ENCODE measurements at places on chromosomes 3 and 15. TPM values are rescaled to one million over a fixed set of nuclear protein-coding genes. Genes with fewer than 3 reads are reported as not detected.

GRCh38 chr3:61740494-61740893 is 179.1 kb downstream of the PTPRG start:
- no peaks in the 10 kb centered on the region for H3K27me3 ChIP-seq
- H3K4me3 ChIP-seq, result no peak overlapping the region
- H3K4me1 ChIP-seq, result no peaks in the 10 kb centered on the region
- no peak overlapping the region for H3K27ac ChIP-seq
- H3K36me3 ChIP-seq, result no peaks in the 10 kb centered on the region
- no peak for DNase-seq

DNA sequence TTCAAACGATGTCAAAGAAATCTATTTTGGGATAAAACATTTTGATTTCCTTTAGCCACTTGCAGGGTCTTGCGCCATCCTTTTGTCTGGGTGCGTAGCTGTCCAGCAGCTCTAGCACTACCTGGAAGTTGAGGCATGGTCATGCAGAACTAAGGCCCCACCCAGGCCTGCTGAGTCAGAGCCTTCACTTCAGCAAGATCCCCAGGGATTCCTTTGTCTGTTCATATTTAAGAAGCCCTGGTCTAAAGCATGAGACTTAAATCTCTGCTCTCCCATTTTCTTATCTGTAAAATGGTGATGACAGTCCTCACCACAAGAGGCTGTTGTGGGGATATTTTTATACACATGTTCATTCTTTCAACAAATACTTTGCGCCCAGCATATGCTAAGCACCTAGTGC is 99.0 kb upstream of the CTDSPL start:
- H3K4me3 ChIP-seq, result no peak overlapping the region
- DNase-seq, result no peak
- no peak overlapping the region for H3K27ac ChIP-seq
- no peaks in the 10 kb centered on the region for H3K4me1 ChIP-seq
- H3K27me3 ChIP-seq, result no peaks in the 10 kb centered on the region

DNA sequence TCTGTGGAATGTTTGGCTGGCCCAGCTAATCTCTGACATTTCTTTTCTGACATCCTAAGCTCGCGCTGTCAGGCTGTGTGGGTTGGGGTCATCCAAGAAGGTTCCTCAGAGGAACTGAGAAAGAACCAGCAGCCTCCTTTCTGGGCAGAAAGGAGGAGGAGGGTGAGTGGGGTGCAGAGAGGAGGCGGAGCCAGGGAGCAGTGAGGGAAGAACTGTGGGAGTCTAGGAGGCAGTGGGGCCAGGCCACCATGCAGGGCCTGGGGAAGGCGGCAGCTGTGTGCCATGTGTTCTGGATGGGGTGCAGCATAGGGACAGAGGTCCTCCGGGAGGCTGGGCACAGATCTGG is 5.3 kb downstream of the SEMA7A start:
- peaks cover 92% of the 10 kb centered on the region for H3K4me1 ChIP-seq
- no peaks in the 10 kb centered on the region for H3K27me3 ChIP-seq
- H3K4me3 ChIP-seq, result peak overlapping the region; percentile 96
- H3K36me3 ChIP-seq, result peaks cover 84% of the 10 kb centered on the region

GRCh38 chr3:4983739-4984510 is 4.7 kb downstream of the BHLHE40 start:
- H3K4me3 ChIP-seq, result peak overlapping the region; percentile 75
- peaks cover 78% of the 10 kb centered on the region for H3K4me1 ChIP-seq
- peak; percentile 64 for DNase-seq
- no peaks in the 10 kb centered on the region for H3K27me3 ChIP-seq

DNA sequence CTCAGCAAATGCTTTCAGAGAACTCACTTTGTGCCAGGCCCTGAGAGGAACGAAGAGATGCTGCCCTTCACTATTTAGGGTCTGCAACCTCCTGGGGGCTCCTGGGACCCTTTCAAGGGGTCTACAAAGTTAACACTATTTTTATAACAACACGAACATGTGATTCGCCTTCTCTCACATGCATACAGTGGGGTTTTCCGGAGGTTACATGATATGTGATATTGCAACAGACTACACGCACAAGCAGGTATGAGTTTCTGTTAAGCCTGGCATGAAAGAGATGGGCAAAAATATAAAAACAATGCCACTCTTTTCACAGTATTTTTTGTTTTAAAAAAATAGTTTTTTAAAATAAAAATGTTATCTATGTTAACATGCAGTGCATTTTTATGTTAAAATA is 10.3 kb downstream of the STARD5 start:
- H3K36me3 ChIP-seq, result peaks cover 78% of the 10 kb centered on the region
- no peaks in the 10 kb centered on the region for H3K27me3 ChIP-seq
- no peak for DNase-seq
- H3K27ac ChIP-seq, result peak overlapping the region; percentile 94
- no peak overlapping the region for H3K4me3 ChIP-seq
- H3K4me1 ChIP-seq, result peaks cover 95% of the 10 kb centered on the region

- DNase-seq, result no peak
- peaks cover 14% of the 10 kb centered on the region for H3K36me3 ChIP-seq
- peak overlapping the region; percentile 93 for H3K27ac ChIP-seq
- H3K27me3 ChIP-seq, result no peaks in the 10 kb centered on the region
- H3K4me1 ChIP-seq, result peaks cover 52% of the 10 kb centered on the region
These were observed 1.8 kb downstream of the ACAP2 start for GRCh38 chr3:195441051-195441450.

DNA sequence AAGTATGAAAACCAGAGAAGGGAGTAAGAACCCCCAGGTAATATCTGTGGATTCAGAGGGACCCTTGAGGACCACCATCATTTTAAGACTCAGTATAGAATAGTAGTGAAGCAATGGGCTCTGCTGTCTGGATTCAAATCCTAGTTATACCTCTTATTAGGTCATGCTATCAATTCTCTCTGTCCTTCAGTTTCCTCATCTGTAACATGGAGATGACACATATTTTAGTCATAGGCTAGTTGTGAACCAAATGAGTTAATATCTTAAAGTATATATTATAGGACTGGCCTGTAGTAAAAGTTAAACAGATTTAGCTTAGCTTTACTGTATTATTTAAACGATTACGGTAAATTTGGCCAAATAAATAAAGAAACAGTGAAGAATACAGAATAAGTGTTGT is 177.3 kb upstream of the GOLIM4 start:
- no peaks in the 10 kb centered on the region for H3K4me1 ChIP-seq
- no peaks in the 10 kb centered on the region for H3K36me3 ChIP-seq
- H3K27ac ChIP-seq, result no peak overlapping the region
- no peaks in the 10 kb centered on the region for H3K27me3 ChIP-seq

DNA sequence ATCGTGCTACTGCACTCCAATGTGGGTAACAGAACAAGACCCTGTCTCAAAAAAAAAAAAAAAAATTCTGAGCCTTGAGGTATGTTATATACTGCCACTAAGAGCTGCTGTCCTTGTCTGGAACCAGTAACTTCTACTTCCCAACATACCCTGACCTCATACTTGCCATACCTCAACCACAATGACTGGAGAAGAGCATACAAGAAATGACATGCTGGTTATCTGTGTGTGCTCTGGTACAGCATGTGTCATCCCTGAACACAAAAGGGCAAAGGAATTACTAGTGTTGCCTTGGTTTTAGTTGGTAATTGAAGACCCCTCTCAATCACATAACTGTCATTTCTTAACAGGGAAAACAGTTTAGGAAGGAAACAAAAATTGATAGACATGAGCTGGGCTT is 54.5 kb downstream of the MRPS25 start:
- H3K4me1 ChIP-seq, result no peaks in the 10 kb centered on the region
- H3K36me3 ChIP-seq, result peaks cover 72% of the 10 kb centered on the region

- H3K4me1 ChIP-seq, result peaks cover 24% of the 10 kb centered on the region
- no peak overlapping the region for H3K27ac ChIP-seq
- peaks cover 85% of the 10 kb centered on the region for H3K36me3 ChIP-seq
- no peak overlapping the region for H3K4me3 ChIP-seq
These were observed 157.6 kb downstream of the TBL1XR1 start for GRCh38 chr3:177039490-177040274.

DNA sequence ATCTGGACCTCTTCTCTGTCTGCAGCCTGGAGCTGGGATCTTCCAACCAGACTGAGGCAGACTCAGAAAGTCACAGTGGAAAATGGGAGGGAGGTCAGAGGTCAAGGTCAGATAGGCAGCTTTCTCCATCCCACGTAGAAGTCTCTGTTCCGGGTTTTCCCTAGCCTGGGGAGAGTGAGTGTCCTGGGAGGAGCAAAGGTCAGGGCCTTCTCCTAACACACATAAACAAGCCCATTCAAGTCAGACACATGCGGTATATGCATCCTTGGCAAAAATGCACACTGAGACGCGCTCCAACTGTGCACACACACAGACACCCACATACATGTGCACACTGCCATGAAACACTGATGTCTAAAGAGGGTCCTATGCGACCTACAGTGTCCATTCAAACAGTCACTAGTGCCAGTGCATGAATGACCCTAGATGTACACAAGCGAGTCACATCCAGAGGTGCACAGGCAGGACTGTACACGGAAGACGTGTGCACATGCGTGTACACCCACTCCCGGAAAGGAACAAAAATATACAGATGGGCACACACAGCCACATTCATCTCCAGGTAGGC is 681 bp downstream of the TWF2 start:
- peak overlapping the region; percentile 96 for H3K4me3 ChIP-seq
- H3K27me3 ChIP-seq, result no peaks in the 10 kb centered on the region
- peak overlapping the region; percentile 93 for H3K27ac ChIP-seq
- peaks cover 66% of the 10 kb centered on the region for H3K4me1 ChIP-seq
- no peak for DNase-seq
- peaks cover 33% of the 10 kb centered on the region for H3K36me3 ChIP-seq

DNA sequence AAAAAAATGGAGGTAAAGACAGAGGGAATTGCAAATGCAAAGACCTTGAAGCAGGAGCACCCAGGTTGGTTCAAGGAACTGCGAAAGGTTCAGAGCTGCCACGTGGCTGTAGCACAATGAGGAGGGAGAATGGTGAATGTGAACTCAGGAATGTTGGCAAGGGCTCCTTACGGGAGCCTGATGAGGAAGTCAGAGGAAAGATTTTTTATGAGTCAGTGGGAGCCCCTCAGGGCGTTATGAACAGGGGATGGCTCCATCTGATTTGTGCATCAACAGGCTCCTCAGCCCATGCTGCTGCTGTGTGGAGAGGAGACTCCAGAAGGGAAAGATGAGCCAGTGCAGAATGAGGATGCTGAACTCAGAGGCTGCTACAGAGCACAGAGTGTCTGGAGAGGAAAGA is 194.4 kb downstream of the ARRDC4 start:
- no peak overlapping the region for H3K4me3 ChIP-seq
- H3K4me1 ChIP-seq, result peaks cover 7% of the 10 kb centered on the region
- no peak overlapping the region for H3K27ac ChIP-seq
- DNase-seq, result no peak
- H3K36me3 ChIP-seq, result no peaks in the 10 kb centered on the region
- no peaks in the 10 kb centered on the region for H3K27me3 ChIP-seq

DNA sequence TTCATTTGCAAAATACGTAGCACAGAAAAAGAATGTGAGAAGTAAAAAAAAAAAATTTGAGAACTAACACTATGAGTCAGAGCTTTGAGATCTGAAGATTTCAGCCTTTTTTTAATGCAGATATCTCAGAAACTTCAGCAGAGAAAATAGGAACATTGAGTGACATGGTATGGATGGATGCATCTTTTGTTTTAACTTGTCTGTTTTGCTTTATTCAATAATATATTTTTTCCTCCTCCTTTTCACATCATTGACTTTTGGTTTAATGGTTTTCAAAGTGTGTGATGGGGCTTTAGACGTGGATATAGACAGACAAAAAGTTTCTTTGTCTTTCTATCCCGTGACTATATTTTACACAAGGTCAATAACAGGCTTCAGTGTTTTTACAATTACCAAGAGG is 426.7 kb upstream of the FRG2C start:
- no peak for DNase-seq
- no peaks in the 10 kb centered on the region for H3K27me3 ChIP-seq
- H3K4me3 ChIP-seq, result no peak overlapping the region

DNA sequence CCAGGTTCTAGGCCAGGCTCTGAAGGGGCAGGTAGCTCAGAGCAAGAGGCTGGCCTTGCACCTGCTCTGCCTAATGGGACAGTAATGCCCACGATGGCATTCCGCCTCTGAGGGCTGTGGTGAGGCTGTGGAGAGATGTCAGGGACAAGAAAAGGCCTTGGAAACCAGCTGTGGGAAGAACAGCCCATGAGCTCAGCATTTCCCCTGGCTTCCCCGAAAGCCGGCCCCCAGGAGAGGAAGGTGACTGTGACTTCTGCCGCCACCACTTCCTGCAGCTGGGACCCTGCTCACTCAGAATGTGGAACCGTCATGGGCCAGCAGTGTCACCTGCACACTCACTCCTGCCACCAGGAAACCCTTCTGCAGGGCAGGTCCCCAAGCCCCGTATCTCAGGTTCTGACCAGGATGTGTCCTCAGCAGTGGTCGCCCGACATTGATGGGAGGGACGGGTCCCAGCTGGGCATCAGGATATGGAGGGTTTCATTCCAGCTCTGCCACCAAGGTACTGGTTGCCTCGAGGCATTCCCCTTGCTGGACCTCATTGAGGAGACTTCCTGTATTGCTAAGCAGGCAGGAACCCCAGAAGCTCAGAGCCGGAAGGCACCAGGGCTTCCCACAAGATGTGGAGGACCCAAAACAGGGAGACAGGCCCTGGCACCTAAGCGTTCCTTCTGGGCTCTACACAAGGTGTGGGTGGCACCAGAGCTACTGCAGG is 30.7 kb downstream of the SEMA7A start:
- no peaks in the 10 kb centered on the region for H3K27me3 ChIP-seq
- H3K27ac ChIP-seq, result peak overlapping the region; percentile 93
- peaks cover 96% of the 10 kb centered on the region for H3K4me1 ChIP-seq
- peaks cover 19% of the 10 kb centered on the region for H3K36me3 ChIP-seq

DNA sequence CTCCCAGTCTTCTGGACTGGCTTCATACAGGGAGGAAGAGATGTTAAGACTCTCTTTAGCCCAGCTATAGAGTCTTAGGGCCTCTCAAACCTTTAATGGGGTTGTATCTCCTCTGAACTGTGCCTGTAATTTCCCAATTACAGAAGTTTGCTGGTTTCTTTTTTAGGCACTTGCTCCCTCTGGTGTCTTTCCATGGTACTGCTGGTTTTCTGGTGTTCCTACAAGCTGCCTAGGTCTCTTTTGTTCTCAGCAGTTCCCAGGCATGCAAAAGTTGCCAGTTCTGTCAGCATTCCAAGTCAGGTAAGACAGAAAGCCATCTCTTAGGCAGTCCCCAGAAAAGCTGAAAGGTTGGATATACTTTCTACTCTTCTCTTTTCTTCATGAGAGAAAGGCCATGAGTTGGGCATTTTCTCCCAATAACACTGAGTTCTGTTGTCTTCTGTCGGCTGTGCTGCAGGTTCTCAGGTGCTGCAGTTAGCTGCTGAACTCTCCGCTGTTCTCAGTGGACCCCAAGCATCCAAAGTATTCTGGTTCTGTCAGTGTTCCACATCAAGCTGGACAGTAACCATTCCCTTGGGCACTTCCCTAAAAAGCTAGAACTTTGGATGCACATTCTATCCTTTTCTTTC is 54.4 kb upstream of the EHHADH start:
- H3K27me3 ChIP-seq, result no peaks in the 10 kb centered on the region
- H3K36me3 ChIP-seq, result peaks cover 28% of the 10 kb centered on the region
- H3K27ac ChIP-seq, result no peak overlapping the region
- no peak overlapping the region for H3K4me3 ChIP-seq

GRCh38 chr3:134601539-134602439 is 49.0 kb downstream of the KY start:
- no peaks in the 10 kb centered on the region for H3K36me3 ChIP-seq
- no peak for DNase-seq
- H3K4me1 ChIP-seq, result peaks cover 6% of the 10 kb centered on the region
- H3K27ac ChIP-seq, result no peak overlapping the region
- H3K4me3 ChIP-seq, result no peak overlapping the region
- peaks cover 3% of the 10 kb centered on the region for H3K27me3 ChIP-seq

Gene MYZAP
- 0.88 TPM for total RNA-seq

Gene TAGLN3
- not detected for total RNA-seq

Data from activated B cell treated with CpG ODN at 0.5 μM for 24 hours (primary cell).